ENCODE measurements at places on chromosomes 5 and 9.

DNA sequence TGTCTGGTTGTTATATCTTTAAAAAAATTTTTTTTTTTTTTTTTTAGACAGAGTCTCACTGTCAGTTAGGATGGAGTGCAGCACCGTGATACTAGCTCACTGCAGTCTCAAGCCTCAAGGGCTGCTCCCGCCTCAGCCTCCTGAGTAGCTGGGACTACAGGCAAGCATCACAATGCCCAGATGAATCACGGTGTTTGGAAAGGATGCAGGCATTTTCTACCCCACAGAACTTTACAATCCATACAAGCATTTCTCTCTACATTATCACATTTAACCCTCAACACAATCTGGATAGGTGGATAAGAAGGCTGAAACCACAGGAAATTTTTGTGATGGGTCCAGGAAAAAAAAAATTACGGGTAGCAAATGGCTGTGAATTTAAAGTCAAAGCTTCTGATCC is 5.8 kb upstream of the PCA3 start:
- no peak for DNase-seq

- DNase-seq = no peak
Observed at GRCh38 chr5:109315245-109315644, 94.5 kb downstream of the PJA2 start.

GRCh38 chr5:103021314-103021713 is 98.6 kb downstream of the GIN1 start:
- DNase-seq = no peak

GRCh38 chr9:20242510-20243189 is 379.6 kb downstream of the MLLT3 start:
- no peak for DNase-seq

DNA sequence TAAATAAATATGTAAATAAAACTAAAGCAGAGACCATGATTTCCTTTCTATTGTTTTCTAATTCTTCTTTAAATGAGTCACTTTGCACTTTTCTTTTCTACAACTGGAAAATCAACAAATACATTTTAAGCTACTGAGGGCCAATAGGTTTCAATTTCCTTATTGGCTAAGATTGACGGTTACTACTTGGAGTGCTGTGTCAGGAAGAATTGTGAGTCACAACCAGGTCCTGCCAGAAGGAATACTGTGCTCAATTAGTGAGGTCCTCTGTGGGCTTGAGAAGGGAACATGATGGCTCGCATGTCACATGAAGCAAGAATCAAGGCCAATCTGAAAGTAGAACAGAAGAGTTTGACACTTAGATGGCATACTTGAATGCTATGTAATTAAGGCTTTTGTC is 110.8 kb downstream of the HMHB1 start:
- DNase-seq = no peak

DNA sequence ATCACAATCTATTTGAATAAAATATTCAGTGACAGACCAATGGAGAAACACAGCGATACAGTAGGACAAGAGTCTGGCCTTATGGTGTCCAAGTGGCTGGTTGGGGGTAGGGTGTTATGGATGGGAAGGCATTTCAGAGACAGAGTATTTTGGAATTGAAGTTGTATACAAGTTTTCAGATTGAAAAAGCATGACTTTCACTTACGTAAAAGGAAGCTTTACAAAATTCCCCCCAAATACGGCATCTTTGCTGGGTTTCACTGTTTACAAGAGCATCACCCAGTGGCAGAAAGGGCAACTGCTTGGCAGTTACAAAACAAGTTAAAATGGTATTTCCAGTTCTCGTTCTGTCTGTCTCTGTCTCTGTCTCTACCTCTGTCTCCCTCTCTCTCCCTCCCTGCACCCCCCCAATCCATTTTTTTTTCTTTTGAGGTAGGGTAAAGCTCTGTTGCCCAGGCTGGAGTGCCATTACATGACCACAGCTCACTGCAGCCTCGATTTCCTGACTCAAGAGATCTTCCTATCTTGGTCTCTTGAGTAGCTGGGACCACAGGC is 86.2 kb downstream of the PTPN3 start:
- no peak for DNase-seq

- peak; percentile 9 for DNase-seq
Observed at GRCh38 chr9:96344458-96345180, 38.9 kb downstream of the SLC35D2 start.

DNA sequence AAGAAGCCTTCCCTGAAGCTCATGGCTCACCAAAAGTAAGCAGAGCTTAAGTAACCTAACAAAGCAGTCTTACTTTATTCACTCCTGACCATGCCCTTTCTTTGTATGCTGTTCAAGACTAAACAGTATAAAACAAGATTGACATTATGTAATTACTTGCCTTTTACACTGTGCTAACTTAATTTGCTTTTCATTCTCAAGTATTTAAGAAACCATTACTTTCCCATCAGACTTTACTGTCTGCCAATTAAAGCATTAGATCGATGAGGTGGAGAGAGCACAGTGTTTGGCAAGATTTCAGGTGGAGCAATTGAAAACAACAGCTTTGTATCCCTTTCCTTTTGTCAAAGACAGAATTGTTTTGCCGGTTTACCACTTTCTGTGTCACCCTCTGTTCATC is 98.2 kb downstream of the RORB start:
- DNase-seq = no peak

- DNase-seq = no peak
Observed at GRCh38 chr9:14497476-14497875, 183.5 kb upstream of the NFIB start.

- no peak for DNase-seq
Observed at GRCh38 chr5:120901199-120901598, 437.1 kb downstream of the PRR16 start.

GRCh38 chr9:15420796-15421195 is 1.9 kb upstream of the SNAPC3 start:
- no peak for DNase-seq

DNA sequence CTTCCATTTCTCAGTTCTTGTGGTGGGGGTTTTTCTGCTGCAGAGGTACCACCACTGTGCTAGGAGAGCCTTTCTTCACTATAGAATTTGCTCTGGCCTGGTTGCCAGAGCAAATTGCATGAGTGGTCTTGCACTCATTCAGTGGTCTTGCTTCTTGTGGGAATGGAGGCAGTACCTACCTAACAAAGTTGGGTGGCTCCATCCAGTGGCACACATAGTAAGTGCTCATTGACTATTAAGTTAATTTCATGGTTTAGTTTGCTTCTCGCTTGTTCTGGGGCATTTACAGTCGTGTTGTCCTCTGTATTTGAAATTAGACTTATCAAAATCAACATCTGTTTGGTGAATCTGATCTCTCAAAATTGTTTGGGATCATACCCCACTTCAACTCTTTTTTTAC is 23.0 kb downstream of the SLC28A3 start:
- DNase-seq = no peak

- DNase-seq = no peak
Observed at GRCh38 chr9:130846487-130847305, 11.6 kb downstream of the ABL1 start.

DNA sequence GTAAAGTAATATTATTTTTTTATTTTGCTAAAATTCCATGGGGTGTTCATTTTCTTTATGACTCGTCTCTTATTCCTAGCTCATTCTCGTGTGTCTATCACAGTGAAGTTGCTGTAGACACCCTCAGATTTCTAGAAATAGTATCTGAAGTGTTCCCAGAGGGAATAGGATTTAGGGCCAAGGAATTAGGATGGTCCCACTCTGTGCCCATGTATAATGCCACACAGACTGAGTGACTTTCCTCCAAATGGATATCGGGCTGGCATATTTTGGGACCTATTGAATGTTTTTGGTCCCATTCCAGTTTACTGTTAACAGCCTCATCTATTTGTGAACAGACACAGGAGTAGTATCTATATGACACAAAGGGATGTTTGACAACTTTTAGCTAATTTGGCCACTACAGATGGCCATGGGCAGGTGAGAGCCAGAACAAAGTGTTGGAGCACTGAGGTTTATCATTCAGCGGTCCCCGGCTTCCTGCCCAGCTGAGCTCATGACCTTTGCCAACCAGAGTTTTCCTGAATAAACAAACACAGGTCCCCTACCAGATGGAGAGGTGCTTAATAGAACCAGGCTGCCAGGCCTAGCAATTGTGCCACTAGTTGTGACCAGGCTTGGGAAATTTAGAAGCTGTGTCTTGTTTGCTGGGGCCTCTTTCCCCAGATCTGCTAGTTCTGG is 46.9 kb downstream of the MAP1B start:
- peak; percentile 45 for DNase-seq

- DNase-seq = no peak
Observed at GRCh38 chr5:25090854-25091253, 446.1 kb upstream of the CDH10 start.

- DNase-seq = no peak
Observed at GRCh38 chr5:67166460-67167285, 29.9 kb downstream of the CD180 start.

- no peak for DNase-seq
Observed at GRCh38 chr9:34049630-34050384, 1.1 kb upstream of the UBAP2 start.

- no peak for DNase-seq
Observed at GRCh38 chr5:120538644-120539043, 74.5 kb downstream of the PRR16 start.

DNA sequence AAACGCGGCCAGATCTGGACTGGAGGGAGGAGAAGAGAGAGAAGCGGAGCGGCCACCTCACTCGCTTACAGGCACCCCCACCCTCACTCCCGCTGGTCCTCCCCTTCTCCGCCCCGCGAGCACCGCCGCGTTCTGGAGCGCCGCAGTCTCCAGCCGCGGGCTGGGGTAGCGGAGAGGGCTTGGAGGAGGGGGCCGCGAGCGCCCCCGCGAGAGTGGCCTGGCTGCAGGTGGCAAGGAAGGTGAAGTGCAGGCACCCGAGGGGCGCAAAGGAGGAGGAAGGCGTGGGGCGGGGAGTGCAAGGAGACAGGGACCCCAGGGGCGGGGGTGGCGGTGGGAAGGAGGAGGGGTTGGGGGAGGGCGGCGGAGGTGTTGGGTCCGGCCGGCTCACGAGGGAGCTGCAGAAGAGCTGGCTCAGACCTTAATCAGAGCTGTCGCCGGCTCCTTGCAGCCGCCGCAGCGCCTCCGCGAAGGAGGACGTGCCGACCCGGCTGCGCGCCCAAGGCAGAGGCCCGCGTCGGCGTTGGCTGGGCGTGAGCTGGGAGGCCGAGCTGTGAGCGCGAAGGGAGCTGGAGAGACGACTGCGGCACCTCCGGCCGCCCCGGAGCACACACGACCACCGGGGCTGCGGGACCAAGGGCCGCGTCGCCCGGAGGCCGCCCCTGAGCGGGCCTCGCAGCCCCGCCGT is at the start of gene DMRT3:
Gene DMRT3, plus strand, starts transcription at position 398 of the 685 bp plus-strand sequence. CDS start 347 bp downstream, outside the sequence.
- DNase-seq = no peak

DNA sequence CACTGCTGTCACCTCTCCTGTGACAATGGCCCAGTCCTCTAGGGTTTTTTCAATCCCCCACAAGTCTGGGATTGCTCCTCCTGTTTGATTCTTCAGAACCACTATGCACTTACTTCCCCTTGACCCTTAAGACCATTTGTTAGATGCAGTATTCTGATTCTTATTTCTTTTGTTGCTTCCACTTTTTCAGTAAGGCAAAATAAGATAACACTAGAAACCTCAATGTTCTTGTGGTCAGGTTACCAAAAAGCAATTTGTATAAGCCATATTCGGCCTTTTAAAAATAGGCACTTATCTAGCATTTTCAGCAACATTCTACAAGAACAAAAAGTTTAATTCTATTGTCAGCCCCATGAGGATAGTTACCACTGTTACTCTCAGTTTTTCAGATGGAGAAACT is 220.0 kb downstream of the KDM4C start:
- no peak for DNase-seq

GRCh38 chr5:91670563-91670962 is 287.4 kb upstream of the ARRDC3 start:
- peak; percentile 19 for DNase-seq

- DNase-seq = no peak
Observed at GRCh38 chr9:113541019-113541900, 77.7 kb downstream of the RGS3 start.

- no peak for DNase-seq
Observed at GRCh38 chr9:87656485-87656884, 69.4 kb upstream of the CTSL start.

DNA sequence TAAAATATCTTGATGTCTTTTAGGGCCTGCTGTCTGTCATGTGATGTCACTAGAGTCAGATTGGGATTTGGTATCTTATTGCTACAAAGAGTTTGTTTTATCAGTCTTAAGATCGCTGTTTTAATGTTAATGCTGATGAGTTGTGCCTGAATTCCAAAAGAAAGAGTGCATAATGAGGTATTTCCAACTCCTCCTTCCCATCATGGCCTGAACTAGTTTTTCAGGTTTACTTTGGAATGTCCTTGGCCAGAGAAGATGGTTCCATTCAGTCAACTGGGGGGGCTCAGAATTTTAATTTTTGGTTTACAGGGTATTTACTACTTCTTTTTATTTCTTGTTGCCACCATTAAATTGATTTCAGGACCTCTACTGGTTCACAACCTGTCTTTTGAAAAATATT is 74.3 kb upstream of the MARCHF11 start:
- DNase-seq = no peak

Measured in SHP77 (cell line).